ENCODE measurements at places on chromosomes 5 and 9.

- DNase-seq: no peak
These were observed 180.8 kb downstream of the DNAH5 start for GRCh38 chr5:13763719-13764118.

DNA sequence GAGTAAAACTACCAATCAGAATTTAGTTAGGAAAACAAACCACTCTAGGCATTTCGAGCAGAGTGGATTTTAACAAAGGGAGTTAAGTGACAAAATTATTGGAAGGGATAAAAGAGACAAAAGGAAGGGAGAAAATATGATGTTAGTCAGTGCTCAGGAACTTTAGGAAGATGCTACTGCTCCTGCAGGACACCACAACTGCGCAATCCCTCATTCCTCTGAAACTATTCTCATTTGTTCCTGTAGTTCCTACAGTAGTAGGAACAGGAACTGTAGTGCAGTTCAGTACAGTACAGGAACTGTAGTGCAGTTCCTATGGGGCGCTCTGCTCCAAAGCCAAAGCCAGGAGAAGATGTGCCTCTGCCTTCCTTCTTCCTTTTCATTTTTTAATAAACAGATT, 29.9 kb upstream of the MEGF10 start:
- no peak for DNase-seq

DNA sequence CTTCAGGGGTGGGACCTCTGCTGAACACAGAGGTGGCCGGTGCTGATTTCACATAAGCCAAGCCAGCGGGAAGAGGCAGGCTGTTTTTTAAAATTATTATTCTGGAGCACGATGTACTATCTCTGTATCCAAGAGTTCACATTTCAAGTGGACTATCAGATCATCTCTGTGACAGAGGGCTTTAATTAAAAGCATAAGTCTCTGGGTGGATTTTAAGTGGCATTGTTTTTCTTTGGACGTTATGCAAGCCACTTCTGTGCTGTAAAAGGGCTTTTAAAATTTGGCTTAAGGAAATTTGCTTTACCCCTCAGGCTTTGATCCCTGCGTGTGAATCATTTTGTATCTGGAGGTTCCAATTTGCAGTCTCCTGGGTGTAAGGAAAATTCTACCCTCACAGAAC, 124.7 kb downstream of the PALM2AKAP2 start:
- DNase-seq: no peak

- no peak for DNase-seq
These were observed 142.7 kb upstream of the IER5L start for GRCh38 chr9:129320575-129321285.

GRCh38 chr9:68416936-68417564, 60.6 kb downstream of the PGM5 start:
- DNase-seq: no peak

DNA sequence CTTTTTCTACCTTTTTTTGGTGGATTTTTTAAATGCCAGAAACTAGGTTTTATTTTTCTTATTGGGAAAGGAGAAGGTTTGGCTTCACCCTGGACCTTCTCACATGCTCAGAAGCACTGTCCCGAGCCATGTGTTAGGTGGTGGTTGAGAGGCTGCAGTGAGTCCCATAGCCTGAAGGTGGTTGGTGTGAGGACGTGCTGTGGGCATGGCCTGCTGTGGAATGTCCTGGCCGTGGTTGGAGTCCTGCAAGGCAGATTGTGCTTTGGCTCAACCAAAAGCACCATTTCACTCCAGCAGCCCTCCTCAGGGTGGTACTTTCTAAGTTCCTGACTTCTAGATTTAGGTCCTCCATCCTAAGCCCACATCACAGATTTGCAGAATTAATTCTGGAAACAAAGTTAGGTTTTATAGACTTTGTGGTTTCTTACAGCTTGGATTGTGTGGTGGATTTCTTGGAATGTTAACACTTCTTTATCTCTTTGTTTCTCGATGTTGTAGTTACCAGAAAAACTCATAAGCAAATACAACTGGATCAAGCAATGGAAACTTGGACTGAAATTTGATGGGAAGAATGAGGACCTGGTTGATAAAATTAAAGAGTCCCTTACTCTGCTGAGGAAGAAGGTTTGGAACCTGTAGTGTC, 22.6 kb downstream of the OTULIN start:
- no peak for DNase-seq

GRCh38 chr9:117677572-117677971, 26.6 kb upstream of the TLR4 start:
- no peak for DNase-seq

DNA sequence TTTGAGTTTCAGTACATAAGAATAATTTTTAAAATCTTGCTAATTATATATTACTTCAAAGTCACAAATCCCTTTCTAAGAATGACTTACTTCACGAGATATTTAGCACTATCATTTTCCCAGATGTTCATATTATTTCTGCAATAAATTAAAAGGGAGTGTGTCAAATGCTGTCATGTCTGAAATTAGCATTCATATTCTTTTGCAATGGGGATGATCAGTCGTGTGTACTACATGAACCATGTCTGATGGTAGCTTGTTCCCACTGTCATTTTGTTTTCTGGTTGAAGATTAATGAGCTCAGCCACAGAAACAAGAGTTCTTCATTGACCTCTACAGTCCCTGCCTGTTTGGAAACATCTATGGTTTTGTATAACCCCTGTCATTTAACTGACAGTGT, 30.1 kb downstream of the OTULINL start:
- no peak for DNase-seq

DNA sequence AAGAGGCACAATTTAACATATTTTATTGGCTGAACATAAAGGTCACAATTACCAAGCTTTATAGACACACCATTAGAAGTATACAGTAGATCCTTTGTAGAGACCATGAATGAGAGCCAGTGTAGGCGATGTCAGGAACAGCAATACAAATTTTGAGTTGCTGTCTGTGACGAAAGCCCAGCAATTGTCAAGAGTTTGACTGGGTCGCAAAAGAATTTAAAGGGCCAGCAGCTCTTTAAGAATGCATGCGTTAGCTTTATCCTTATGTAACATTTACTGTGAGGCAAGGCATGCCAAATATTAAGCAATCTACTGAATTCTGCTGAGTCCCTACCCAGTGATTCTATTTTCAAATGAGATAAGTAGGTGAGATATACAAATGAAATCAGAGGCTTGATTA, 236.9 kb downstream of the ARRDC3 start:
- DNase-seq: no peak

Measured in HS-5 (cell line).